Myocyte (in vitro differentiated cells): ENCODE measurements at places on chromosomes 5 and 9.

GRCh38 chr5:14057289-14057688, 85.9 kb upstream of the TRIO start:
- no peak for DNase-seq

GRCh38 chr9:27198190-27198589, 89.2 kb downstream of the TEK start:
- peak; percentile 81 for DNase-seq

DNA sequence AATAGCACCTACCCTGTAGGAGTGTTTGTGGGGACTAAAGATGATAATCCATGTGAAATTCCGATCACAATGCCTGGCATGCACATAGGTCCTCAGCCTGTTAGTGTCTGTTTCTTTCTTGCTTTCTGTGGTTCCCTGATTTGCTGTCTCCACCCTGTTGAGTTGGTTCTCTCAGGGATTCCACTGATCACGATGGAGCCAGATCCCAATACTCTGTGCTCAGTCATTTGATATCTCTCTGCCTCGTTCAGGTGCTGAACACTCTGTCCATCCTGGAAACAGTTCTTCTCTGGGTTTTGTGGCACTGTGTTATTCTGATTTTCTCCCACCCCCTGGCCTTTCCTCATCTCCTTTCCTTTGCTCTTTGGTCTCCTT, 60.8 kb downstream of the ARHGAP26 start:
- DNase-seq: no peak

- no peak for DNase-seq
Measured at GRCh38 chr5:126265917-126266316, 157.3 kb upstream of the GRAMD2B start.

DNA sequence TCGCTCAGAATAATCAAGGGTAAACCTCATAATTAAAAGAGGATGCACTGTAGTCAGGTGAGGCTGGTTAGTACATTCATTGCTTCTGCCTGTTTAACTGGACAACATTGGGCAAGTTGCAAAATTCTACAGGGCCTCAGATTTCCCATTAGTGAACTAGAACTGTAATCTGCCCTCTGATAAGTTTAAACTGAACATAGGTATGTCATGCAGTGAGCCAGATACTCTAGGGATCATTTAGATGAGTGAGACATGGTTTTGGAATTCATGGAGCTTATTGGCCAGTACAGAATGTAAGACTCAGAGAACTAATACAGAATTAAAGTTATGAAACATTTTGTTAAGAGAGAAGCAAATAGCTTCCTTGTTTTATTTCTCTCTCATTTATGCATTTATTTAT, 35.9 kb downstream of the RNF44 start:
- DNase-seq: no peak

GRCh38 chr5:85148701-85149100, 764.0 kb upstream of the EDIL3 start:
- DNase-seq: no peak

DNA sequence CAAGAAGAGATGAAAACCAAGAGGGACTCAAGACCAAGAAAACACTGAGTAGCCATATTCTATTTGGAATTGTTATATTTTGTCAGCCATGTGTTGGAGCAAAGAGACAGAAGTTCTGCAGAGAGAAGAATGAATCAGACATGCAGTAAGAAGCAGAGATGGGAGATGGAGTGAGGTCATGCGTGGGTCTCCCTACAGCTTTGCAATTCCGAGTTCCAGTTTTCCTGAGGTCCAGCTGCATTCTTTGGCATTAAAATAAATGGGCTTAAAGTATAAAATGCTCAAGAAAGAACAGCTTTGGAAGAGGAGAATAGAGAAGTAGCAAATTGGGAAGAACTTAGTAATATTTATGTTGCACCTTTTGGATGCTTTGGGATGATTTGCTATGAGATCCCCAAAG, 361.6 kb downstream of the NPR3 start:
- no peak for DNase-seq

DNA sequence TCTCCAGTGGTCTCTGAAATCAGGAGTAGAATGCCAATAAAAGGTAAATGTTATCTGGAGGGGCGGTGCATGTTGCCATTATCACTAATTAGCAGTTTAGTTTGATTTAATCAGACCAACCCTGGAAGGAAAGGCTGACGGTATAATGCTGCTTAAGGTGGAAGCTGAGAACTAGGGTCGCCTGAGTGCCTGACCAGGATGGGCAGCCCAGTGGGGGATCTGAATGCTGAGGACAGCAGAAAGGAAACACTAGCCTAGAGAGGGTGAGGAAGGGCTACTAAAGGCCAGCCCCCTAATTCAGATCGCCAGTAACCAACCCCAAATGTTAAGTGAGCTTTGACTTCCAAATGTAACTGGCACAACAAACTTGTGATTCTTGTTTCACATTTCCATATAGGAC, 172.2 kb downstream of the APBA1 start:
- DNase-seq: no peak

DNA sequence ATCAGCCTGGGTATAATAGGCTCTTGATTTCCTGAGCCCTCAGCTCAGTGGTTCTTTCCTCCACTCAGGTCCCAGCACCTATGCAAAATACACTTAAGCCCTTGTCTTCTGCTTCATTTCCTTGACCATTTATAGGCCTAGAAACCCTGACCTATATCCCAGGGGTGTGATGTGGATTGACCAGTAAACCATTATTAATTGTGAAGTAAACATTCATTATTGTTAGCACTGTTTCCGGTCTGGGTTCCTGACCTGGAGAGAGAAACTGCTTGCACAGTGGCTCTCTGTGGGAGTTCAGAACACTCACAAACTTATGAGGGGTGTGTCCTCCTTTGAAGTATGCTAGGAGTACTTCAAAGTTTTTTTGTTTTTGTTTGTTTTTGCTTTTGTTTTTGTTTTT, 19.6 kb upstream of the TOMM5 start:
- no peak for DNase-seq

DNA sequence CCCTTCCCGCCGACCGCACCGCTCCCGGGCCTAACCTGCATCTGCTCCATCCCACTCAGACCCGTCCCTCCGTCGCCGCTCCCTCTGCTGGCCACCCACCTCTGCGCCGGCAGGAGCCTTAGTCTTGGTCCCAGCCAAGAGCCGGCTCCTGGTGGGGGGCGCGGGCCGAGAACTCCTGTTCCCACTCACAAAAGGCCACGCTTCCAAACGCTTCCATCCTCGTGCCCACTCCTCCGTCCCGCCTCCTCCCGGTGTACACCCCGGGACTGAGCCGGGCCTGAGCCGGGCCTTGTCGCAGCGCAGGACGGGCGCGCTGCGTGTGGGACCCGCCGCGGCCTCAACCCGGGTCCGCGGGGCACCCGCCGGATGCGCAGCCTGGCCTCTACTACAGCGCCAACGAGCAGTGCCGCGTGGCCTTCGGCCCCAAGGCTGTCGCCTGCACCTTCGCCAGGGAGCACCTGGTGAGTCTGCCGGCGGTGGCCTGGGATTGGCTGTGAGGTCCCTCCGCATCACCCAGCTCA, 7.5 kb downstream of the ADAMTS13 start:
- DNase-seq: no peak

GRCh38 chr5:124823380-124823779, 76.9 kb upstream of the ZNF608 start:
- no peak for DNase-seq

GRCh38 chr9:129725795-129726251, 27.0 kb downstream of the PTGES start:
- no peak for DNase-seq
